ENCODE measurements at places on chromosomes 1 and 21.

DNA sequence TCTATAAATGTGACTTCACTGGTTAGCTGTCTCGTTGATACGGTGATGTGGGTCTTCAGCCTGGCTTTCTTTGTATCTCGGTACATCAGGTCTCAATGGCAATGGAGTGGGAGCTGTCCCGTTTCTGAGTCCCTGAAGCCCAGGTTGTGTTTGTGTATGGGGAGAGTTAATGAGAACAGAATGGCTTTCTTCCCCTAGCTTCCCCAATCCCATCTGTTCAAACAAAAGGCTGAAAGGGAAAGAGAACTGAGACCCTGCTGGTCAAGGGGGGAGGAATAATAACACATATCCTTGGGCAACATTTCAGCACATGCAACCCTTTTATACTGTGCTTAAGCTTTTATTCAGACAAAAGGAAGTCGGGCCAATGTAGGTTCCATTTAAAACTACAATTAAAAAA lies 28.4 kb upstream of the CASQ2 start:
- DNase-seq = no peak

DNA sequence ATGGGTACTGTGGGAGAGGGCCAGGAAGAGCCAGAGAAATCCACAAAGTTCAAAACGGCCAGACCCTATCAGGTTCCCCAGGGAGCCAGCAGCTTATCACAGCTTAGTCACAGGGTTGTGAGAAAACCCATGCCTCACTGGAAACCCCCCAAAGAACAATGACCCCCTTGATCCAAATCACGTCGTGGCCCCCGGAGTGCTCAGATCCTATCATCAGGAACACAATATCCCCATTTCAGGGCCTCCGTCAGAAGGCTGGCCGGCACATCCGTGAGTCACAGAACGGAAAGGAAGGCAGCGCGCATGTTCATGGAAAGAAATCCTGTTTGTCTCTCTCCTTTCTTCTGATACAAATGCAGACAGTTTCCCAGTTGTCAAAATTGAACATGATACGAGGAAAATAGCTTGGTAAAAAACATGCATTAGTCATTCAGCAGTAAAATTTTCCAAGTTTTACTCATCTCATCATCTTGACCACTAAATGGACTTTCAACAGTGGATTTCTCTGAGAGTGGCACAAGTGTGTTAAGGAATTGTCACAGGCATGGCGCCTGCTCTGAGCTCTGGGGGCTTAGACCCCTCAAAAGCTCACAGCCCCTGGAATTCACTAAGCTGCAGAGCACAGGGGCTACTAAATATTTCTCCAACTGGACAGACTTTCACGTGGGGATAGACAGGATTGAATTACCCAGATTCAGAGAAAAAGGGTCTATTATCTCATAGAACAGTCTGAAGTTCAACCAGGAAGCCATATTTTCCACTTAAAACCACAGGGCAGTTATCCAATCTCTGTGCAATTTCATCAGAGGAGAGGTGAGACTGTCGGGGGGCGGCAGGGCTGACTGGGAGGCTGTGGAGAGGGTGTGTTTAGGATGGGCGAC lies 124.8 kb downstream of the RIPK4 start:
- peak; percentile 81 for DNase-seq

DNA sequence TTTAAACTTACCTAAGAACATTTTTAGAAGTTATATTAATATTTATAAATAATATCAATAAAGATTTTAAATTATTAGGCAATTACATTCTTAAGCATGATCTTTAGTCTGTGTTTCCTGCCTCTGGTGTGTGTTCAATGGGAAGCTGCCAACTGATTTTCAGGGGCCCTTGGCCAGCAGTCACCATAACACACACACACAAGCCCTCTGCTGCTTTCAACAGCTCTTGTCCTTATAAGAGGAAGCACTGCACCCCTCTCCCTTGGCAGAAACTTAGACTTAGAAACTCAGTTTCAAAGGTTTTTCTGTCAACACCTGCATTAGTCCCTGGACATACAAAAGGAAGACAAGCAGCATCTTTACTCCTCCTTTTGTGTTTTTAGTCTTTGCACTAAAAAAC lies 81.4 kb downstream of the VAV3 start:
- DNase-seq = no peak

GRCh38 chr1:228851193-228851592 lies 115.9 kb downstream of the RHOU start:
- no peak for DNase-seq

DNA sequence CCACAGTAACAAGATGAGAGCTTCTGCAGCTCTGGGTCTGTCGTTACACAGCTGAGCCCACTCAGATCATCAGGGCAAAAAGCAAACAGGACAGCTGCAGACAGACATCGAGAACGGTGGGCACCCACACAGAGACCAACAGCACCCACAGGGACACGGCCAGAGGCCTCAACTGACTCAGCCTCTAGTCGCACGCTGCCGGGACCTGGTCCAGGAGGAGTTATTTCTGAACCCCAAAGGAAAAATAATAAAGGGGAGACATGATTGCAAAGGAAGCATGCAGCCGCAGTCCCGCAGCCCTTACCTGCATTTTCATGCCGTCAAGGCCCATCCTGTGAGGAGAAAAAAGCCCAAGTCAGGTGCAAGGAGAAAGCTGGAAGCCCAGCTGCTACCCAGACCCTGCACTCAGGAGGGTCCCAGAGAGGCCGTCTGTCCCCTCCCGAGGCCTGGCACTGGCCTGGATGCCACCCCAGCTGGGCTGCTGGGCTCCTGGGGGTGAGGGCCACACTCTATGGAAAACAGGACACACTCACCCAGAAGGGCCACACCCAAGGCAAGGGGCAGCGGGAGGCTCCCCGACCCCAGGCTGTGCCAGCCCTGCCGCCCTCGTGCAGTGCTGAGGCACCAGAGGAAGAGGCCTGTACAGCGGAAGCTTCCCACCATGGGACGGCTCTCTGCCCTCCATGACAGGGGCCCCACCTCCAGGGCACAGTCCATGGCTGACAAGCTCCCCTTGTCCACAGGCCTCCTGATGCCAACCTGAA lies 15.7 kb downstream of the LSS start:
- DNase-seq = no peak

- no peak for DNase-seq
Observed at GRCh38 chr1:172277275-172277674, 143.2 kb upstream of the C1orf105 start.

GRCh38 chr1:236700903-236701302 lies 14.6 kb downstream of the ACTN2 start:
- no peak for DNase-seq

DNA sequence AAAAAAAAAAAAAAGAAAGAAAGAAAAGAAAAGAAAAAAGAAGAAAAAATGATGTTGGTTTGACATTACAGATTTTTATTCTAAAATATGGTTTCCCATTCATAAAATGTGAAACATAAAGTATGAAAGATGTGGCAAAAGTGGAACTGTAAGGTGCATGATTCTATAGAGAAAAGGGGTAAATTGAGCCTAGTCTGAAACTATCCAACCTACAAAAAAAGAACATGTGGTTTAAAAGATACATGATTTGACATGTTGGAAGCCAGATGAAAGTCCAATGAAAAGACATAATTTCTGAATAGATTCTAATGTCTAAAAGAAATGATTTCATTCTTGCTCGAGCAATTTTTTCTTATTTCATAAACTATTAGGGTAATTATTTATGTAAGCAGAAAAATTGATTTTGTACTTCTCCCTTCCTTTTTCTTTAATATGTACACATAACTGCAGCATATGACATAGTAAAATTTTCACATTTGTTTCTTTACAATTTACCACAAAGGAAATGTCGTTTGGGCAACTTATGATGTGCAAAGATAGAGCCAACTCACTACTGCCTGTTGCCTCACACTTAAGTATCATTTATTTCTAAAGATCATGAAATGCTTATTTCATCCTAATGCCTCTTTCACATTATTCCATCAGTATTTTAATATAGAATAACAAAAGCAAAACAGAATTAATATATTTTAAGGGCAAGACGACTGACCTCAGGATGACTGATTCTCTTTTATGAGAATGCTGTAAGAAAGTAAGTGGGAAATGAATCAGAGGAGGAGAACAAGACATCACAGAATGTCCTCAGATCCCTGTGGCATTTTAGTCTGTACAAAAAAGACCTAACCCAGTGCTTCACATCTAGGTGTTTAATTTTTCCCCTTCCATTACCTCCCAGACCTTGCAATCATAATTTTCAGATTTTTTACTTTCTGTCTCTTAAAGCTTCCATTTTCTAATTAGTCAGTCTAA lies 165.8 kb upstream of the HMCN1 start:
- DNase-seq = no peak

- DNase-seq = no peak
Observed at GRCh38 chr1:57118948-57119603, 153.3 kb upstream of the C8B start.

DNA sequence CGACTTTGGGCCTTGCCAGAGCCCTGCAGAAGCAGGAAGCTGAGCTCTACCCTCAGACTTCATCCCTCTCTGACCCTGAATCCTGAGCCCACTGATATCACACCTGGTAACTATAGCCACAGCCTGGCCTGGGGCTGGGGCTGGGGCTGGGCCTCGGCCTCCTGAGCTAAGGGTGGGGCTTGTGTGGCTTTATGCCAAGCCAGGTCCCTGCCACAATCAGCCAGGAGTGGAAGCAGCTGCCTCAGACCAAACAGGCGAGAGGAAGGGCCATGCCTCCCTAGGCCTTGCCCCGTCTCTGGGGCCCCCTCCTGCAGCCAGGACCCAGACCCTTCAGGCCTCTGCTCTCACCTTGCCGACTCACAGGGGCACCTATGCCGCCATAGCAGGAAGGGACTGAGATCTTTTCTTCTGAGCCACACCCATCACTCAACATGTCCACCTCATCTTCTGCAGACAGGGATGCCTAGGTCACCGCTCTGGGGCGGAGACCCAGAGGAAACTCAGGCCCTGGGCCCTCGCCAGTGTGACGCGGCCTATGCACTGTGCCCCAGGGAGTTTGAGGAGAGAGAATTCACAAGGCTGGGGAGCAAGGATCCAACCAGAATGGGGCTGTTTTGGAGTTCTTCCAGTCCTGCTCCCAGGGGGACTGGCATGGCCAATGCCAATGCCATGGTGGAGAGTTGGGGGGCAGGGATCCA lies 5.7 kb downstream of the UBXN11 start:
- DNase-seq = no peak

DNA sequence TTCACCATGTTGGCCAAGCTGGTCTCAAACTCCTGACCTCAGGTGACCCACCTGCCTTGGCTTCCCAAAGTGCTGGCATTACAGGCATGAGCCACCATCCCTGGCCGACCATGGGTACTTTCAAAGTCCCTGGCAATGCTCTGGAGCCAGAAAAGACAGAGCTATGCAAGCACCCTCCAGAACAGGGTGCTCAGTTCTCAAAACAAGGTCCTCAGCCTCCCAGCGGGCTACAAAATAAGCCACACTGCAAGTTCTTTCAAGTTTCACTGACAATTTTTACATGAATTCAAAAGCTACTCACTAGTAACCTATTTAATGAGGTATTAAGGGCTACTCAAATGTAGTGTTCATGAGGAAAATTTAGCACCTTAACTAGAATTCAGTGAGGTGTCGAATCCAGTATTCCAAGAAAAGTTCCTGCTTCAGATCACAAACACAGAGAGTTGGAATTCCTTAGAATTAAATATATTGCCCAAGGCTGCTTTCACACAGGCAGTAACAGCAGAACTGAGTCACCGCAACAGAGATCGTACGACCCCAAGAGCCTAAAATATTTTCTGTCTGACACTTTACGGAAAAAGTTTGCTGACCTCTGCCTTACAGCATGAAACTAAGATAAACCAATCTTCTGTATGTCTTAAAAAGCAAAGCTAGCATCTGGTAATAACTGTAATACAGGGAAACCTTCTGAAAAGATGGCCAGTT lies 60.7 kb downstream of the HSF2BP start:
- no peak for DNase-seq
